ENCODE measurements at places on chromosomes 5 and 9.

DNA sequence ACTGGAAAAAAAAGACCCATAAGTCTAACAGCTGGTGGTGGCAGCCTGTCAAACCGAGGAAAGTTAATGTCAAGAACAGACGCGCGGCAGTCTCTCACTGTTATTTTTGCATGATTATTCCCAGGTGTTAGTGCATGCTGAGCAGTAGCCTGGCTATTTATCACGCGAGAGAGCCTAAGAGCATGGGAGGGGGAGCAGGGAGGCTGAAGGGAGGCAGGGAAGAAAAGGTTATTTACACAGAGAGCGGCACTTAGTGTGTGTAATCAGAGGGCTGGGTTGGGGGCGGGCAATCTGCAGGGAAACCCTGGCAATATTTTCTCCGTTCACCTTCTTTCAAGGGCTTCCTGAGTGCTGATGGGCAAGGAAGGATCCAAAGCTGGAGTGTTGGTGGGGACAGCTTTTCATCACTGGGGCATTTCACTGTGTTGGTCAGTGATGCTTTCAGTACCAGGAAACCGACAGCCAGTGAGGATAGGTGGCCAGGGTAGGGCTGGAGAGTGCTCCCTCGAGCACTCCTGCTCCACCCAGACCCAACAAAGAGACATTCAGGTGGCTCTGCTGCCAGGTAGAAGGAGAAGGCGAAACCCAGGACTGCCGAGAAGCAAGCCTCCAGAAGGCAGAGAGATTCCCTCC, 39.6 kb downstream of the ZNF608 start:
- no peak for DNase-seq

- no peak for DNase-seq
Measured at GRCh38 chr9:132792547-132792946, 85.5 kb downstream of the AK8 start.

- DNase-seq: peak; percentile 13
Measured at GRCh38 chr5:7261049-7261448, 134.9 kb upstream of the ADCY2 start.

GRCh38 chr9:104329245-104329644, 174.8 kb upstream of the OR13F1 start:
- no peak for DNase-seq

DNA sequence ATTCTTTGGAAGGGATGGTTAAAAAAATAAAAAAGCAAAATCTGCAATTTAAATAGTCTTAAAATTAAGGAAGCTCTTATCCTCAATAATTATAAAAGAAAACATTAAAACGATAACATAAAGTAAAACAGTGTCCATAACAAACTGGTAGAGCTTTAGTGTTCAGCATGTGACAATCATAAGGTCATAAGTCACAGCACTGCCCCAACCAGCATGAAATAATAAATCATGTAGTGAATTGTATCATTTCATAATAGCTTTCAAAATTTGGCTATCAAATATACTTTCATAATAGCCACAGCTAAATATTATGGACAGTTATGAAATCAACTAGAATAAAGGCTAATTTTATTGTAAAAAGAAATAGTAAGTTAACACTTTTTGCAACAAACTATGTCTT, 10.0 kb downstream of the NR3C1 start:
- DNase-seq: no peak

DNA sequence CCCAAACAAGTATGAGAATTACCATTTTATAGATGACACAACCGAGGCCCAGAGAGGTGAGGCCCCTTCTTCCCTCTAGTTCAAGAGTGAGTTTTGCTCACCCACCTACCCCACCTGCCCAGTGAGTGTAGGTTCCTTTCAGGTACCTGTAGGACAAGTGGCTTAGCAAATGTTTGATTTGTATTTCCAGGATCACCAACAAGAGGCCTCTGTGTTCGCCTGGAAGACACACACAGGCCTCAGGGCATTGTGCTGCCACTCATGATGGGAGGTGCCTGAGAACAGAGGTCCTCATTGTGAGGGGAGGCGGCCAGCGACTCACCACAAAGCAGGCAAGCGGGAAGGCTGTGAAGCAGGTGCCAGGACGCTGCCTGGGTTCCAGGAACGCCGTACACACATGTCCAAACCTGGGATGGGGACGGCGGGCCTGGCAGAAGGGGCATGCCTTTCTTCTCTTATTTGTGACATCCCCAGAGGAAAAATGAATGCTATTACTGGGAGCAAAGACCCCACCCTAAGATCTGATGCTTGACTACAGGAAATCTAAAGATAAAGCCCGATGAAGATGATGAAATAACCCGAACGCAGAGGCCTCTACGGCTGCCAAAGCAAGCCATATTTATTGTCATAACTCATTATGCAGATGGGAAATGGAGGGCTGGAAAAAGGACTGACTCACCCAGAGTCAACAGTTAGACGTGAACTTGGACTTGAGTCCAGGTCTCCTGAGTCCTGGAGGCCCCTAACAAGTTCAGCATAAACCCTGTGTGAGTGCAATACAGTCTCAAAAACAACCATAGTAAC, 60.2 kb upstream of the SLC25A51 start:
- peak; percentile 86 for DNase-seq

DNA sequence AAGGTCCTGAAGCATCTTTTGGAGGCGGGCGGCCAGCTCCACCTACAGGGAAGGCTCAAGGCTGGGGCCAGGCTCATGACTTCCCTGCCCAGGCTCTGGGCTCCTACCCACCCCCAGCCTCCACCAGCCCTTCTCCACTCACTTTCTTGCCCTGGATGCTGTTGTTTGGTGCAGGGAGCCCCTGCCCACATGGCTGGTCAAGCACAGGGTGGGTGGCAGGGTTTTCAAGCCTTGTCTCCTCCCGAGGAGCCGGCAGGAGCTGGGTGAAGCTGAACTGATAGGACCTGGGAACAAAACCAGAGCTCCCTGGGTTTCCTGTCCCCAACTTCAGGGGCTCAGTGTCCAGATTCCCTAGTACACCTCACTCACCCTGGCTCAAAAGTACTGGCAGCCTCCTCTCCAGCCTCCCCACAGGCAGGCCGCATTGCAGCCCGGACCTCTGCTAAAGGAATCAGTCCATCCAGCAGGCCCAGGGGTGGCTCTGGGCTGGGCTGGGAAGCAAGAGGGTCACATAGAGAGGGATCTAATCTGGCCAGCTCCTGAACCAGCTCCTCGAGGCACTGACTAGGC, 6.9 kb downstream of the SHROOM1 start:
- no peak for DNase-seq

GRCh38 chr9:98801969-98802371, 5.5 kb upstream of the GALNT12 start:
- no peak for DNase-seq

- no peak for DNase-seq
Measured at GRCh38 chr9:87650611-87651295, 75.2 kb upstream of the CTSL start.

DNA sequence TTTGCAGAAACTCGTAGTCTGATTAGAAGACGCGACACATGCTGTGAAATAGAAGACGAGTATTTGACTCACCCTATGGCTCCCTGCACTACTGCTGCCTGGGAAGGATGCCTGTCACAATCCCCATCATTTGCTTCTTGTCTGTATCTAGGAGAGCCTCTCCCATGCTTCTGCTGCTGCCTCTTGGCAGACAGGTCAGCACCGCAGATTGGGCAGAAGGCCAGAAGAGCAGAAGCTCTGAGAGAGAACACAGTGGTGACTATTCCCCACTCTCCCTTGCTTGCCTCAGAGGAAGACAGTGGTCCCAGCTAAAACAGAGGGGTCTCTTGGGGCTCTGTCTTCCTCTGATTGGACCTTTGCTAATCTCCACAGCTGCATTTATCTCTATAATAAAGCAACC, 84.0 kb upstream of the SMIM32 start:
- DNase-seq: no peak

- DNase-seq: no peak
Measured at GRCh38 chr5:107646418-107646817, 24.3 kb downstream of the EFNA5 start.

DNA sequence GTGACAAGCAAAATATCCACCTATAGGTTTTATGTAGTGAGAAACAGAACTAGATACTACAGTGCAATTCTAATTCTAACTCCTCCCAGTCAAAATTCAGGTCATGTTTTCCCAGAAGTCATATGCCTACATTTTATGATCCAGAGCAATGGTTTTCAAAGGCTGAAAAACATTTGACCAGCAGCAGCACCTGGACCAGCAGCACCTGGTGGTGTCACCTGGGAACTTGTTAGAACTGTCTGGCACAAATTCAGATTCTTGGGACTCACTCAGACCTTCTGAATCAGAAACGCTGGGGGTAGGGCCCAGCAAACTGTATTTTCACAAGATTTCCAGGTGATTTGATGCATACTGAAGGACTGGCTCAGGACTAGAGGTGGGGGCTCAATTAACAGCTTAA, 367.7 kb upstream of the RFX3 start:
- DNase-seq: no peak

- no peak for DNase-seq
Measured at GRCh38 chr5:125338440-125339174, 592.2 kb upstream of the ZNF608 start.

GRCh38 chr5:82309091-82309531, 31.0 kb upstream of the RPS23 start:
- no peak for DNase-seq

DNA sequence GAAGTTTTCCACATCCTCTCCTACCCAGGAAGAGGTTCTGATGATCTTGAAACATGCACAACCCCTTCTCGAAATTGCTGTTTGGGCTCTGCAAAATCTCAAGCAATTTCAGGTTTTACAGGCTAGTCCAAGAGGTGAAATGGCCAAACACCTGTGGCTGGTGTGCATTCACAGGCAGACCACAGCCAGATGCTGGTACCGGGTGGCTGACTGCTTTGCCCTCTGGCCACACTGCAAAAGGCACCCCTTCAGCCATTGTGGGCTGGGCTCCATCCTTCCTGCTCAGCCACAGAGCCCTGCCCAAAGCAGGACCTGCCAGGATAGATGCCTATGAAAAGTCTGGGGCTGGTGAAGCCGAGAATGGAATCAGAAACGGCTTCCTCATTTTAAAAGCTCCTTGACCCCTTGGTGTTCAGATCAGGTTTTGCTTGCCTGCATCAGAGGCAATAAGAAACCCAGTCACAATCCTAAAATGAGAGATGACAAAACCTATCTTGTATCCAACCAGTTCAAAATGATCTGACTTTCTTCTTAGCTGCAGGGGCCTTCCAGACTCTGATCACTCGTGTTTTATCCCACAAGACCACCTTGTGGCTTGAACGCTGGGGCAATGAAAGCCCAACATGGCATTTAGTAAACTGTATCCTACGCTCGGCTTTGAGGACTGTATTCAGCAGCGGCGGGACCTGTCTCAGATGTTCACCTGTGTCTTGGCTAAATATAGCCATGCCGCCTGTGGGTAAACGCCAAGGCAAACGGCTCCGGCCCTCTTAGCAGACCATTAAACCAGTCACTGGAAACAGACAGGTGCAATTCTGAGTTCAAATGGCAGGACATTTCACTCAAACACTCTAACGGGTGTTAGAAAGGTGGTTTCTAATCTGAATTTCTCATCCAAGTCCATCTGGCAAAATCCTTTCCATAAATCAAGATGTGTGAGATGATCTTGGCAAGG, 49.6 kb downstream of the EPB41L4B start:
- no peak for DNase-seq

GRCh38 chr9:93510041-93510440, 56.7 kb upstream of the FAM120AOS start:
- DNase-seq: no peak

- no peak for DNase-seq
Measured at GRCh38 chr5:147479949-147480348, 29.9 kb downstream of the DPYSL3 start.

GRCh38 chr5:124302533-124302932, 443.9 kb downstream of the ZNF608 start:
- no peak for DNase-seq

GRCh38 chr5:18495157-18495556, 860.9 kb downstream of the TAF11L14 start:
- DNase-seq: no peak

GRCh38 chr9:72800328-72800994, 152.4 kb downstream of the ALDH1A1 start:
- no peak for DNase-seq

- DNase-seq: peak; percentile 19
Measured at GRCh38 chr9:35690614-35691333, 1.0 kb upstream of the TPM2 start.

Data from putamen (tissue), 1 donor.